ENCODE measurements at places on chromosomes 3 and 15.

GRCh38 chr3:115385774-115386730, 237.3 kb upstream of the GAP43 start:
- no peak for DNase-seq

- no peak for DNase-seq
These were observed 269.1 kb upstream of the LRRFIP2 start for GRCh38 chr3:37443363-37444035.

- no peak for DNase-seq
These were observed 636.8 kb upstream of the KCNMB2 start for GRCh38 chr3:177899275-177900067.

GRCh38 chr15:87080547-87080946, 1000.9 kb downstream of the AGBL1 start:
- DNase-seq = no peak

GRCh38 chr15:93333796-93334195, 244.8 kb upstream of the RGMA start:
- no peak for DNase-seq

- no peak for DNase-seq
These were observed 80.1 kb downstream of the FEZF2 start for GRCh38 chr3:62293051-62293780.

- no peak for DNase-seq
These were observed 27.2 kb downstream of the LRRC2 start for GRCh38 chr3:46538803-46539442.

DNA sequence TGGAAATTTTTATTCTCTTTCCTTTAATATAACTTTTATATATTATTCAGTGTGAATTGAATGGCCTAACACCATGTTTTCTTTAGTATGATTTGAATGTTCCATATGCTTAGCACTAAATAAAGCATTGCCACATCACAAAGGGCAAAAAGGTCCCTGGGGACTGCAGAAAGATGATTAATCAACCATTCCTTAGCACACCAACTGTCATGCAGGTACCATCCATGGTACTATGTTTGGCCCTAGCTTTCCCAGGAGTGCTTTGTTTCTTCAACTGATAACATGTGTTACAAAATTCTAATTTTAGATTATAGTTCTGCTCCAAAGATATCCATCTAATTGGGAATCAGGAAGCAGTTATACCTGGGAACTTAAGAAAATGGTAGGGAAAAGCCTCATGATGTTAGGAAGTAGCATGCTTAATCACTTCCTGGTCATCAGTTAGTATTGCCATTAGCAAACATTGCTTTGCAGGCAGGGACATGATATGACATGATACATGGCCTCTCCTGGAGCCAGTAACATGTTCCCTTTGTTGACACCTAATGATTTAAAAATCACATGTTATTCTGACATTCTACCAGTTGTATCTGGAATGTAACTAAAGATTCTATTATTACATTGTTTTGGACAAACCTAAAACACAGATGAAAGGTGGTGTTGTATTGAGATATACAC, 712.6 kb upstream of the GBE1 start:
- DNase-seq = no peak

DNA sequence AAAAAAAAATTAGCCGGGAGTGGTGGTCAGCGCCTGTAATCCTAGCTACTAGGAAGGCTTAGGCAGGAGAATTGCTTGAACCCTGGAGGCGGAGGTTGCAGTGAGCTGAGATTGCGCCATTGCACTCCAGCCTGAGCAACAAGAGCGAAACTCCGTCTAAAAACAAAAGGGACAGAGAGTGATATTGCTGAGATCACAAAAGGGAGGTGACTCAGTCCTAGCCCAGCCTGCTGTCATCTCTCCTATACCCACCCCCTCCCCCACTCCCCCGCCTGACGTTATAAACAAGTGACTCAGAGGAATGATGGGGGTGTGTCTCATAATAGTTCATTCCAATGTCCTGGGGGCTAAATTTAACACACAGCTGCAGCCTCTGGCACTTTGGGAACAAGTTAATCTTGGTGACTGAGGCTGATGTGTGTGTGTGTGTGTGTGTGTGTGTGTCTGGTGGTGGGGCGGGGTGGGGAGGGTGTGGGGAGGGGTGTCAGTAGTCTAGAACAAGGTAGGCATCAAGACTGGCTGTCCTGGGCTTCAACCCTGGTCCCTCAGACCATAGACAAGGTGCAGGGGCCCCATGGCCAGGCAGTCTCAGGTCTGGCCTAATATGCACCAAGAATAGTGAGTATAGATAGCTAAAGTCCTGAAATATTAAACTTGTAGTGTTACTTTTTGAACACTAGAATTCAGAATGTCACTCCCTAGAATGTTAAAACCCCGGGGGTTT, 1.3 kb upstream of the KLHL40 start:
- DNase-seq = peak; percentile 71

GRCh38 chr3:140145528-140145927, 210.5 kb downstream of the CLSTN2 start:
- no peak for DNase-seq

DNA sequence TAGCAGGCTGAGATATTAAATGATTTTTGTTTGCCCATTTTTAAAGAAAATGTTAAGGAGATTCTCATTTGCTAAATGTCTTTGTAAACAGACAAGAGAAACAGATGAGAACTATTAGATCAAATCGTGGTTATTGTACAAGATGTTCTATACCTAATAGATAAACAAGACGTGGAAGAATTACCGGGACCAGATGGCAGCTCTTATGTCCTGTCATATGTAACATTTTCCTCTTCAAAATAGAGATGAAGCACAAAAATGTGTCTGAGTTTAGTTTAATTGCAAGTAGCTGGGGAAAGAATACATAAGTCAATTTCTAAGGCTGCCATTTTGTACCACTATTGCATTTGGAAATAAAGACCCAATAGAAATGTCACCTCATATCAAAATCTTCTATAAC, 553.7 kb downstream of the TUSC7 start:
- DNase-seq = no peak

DNA sequence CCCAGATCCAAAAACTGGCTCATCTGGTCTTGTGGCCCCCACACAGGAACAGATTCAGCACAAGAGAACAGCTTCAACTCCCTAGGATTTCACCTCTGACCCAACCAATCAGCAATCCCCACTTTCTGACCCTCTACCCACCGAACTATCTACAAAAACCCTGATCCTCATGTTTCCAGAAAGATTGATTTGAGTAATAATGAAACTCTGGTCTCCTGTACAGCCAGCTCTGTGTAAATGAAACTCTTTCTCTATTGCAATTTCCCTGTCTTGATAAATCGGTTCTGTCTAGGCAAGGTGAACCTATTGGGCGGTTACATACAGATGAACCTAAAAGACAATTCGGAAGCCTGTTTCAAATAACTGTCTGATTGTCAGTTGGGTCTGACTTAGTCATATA, 847.6 kb upstream of the ALCAM start:
- DNase-seq = no peak

GRCh38 chr3:42001777-42002176, 39.9 kb upstream of the ULK4 start:
- DNase-seq = no peak

DNA sequence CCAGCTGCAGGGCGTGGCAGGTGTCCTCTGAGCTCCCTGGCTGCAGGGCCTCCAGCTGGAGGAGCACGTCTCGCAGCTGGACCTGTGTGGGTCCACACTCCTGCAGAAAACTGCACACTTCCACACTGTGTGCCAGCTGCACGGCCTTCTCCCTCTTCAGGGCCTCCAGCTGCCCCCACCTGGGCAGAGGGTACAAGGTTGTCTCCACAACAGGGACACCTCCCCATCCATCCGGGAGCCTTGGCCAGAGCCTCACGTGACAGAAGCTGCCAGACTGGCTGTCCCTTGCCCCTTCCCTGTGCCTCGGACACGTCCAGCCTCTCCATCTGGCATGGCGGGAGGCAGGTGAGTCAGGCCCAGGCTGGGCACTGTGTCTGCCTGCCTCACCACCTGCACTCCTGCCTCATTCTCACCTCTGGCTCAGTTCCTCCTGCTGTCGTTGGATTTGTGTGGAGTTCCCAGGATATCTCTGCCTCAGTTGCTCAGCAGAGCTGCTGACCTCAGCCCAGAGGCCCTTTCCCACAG, 14.5 kb downstream of the SPTBN5 start:
- no peak for DNase-seq

- no peak for DNase-seq
These were observed 165.4 kb downstream of the GHSR start for GRCh38 chr3:172282850-172283249.

GRCh38 chr3:23601091-23601822, 204.5 kb upstream of the UBE2E1 start:
- no peak for DNase-seq

DNA sequence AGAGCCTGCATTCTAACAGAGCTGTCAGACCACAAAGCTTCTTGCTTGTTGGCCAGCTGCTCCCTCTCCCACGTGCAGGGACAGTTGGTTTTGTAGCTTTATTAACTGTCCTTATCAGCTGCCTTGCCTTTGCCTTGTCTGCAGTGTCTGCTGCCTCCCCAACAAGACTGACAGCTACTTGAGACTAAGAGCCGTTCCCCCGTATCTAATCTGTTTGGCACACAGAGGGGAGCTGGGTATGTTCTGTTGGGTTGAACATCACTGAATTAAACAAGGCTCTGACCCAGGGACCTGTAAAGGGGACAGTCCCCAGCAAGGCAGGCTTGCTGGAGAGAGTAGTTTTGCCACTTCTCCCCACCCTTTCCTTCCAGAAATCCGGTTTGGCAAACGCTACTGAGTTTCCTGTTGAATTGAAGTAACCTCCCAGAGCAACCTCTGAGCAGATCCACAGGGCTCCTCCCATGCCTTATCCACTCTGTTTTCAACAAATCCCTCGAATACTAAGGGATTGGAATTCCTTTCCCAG, 116.1 kb downstream of the ANP32A start:
- DNase-seq = no peak

GRCh38 chr15:90686435-90687218, 30.5 kb upstream of the BLM start:
- DNase-seq = no peak

GRCh38 chr3:181330821-181331563, 341.5 kb upstream of the DNAJC19 start:
- DNase-seq = no peak

GRCh38 chr15:85742186-85742821, 52.4 kb downstream of the KLHL25 start:
- DNase-seq = no peak

DNA sequence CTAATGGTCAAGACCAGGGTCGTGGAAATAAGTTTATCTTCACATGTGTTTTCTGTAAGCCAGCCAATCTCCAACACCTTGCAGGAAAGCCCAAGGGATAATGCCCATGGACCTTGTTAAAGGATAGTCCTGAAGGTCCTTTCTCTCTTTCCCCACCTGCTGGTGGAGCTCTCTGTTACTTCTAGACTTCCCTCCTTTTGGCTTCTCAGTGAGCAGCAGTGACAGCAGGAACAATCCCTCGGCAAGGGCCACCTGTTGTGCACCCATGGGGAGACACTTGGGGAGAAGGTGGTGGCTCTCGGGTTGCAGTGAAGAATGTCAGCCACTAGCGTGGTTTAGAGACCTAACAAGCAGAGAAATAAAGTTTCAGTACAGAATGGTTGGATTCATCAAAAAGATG, 84.0 kb upstream of the OSBPL11 start:
- DNase-seq = no peak

DNA sequence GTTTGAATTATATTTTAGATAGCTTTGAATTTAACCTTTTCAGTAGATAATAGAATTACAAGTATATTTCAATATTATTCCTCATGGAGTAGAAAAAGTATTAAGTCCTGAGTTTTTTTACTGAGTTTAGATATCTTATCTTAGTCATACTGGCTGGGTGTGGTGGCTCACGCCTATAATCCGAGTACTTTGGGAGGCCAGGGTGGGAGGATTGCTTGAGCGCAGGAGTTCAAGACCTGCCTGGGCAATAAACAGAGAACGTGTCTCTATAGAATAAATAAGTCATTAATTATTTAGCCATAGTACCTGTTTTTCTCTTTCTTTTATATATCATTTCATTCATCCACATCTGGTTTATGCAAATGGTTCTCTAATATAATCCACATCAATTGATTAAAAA, 9.9 kb downstream of the RAP2B start:
- DNase-seq = no peak

GRCh38 chr3:181568248-181568647, 143.5 kb upstream of the SOX2 start:
- no peak for DNase-seq

- DNase-seq = peak; percentile 34
These were observed 21.1 kb upstream of the IQCF6 start for GRCh38 chr3:51799879-51800749.

- DNase-seq = no peak
These were observed 259.1 kb downstream of the KCNMB2 start for GRCh38 chr3:178795349-178795748.

DNA sequence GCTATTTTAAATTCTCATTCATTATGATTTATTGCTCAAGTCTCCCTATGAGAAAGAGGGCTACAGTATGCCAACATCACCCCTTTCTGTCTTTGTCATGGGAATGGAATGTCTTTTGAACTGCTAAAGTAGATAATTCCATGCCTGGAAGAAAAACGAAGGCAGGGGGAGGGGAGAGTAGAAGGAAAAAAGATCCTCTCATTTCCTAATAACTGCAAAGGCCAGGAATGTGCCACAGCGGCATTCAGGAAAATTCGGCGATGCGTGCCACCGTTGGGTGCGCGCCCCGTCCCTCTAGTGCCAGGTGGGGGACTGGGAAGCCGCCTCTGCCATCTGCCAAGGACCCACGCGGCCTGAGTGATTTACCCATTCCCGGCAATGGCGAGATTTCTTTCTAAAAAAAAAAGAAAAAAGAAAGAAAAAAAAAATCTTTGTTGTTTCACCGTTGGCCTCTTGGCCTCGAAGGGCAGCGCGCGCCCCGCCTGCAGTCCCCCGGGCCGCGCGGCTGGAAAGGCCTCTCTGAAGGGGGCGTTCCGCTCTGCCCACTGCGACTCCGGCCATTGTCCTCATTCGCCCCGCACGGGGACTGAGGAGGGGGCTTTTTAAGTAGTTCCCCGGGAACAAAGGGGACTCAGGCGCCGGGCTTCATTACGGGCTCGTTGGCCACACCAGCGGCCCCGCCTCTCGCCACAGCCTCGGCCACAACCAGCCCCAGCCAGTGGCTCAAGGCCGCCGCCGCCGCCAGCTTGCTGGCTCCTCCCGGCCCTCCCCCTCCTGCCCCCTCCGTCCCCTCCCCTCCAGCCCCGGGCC, 54.5 kb downstream of the CPN2 start:
- peak; percentile 40 for DNase-seq

- DNase-seq = peak; percentile 30
These were observed 71.5 kb downstream of the RGMA start for GRCh38 chr15:93017526-93017925.

DNA sequence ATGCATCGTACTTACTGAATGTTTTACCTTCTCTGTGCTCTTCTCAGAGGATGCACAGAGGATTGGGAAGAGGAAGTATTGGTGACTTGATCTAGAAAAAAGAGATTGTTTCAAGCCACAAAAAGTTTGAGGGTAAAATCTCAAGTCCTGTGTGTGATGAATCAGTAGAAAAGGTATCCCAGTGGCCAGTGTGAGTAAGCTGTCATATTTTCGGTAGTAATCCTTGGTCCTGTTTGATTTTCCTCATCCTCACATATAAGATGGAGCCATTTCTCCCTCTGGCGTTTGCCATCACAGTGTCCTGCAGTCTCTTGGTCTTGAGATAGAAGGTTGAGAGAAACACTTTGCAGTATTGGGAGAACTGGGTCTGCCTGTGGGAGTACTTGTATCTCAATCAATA, 166.8 kb downstream of the LPP start:
- DNase-seq = no peak

- DNase-seq = no peak
These were observed 128.4 kb downstream of the FAM174B start for GRCh38 chr15:92527197-92527596.
